Effector memory CD8-positive, alpha-beta T cell (primary cell): ENCODE measurements at places on chromosomes 3 and 15.
A peak's percentile ranks its signal among the peaks of the same experiment; 100 is the strongest.

DNA sequence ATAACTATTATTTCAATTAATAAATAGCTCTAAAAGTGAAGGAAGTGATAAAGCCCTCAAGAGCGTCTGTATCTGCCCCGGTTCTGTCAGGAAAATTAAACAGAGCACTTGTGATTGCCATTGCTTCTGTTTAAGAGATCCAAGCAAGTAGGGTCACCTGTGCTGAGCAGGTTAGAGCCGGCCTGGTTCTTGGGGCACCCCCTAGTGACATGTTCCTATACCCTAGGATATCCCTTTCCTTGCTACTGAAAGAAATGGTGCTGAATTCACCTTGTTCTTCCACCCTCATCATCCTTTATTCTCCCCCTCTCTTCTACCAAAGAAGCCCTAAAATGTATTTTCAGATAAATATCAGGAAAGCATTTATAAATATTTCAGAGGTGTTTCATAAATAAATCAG is 323.5 kb downstream of the RORA start:
- peak; percentile 22 for DNase-seq

- no peak for DNase-seq
Observed at GRCh38 chr3:149812165-149812605, 830 bp upstream of the RNF13 start.

- DNase-seq, result no peak
Observed at GRCh38 chr3:133115176-133115575, 77.0 kb downstream of the TMEM108 start.

DNA sequence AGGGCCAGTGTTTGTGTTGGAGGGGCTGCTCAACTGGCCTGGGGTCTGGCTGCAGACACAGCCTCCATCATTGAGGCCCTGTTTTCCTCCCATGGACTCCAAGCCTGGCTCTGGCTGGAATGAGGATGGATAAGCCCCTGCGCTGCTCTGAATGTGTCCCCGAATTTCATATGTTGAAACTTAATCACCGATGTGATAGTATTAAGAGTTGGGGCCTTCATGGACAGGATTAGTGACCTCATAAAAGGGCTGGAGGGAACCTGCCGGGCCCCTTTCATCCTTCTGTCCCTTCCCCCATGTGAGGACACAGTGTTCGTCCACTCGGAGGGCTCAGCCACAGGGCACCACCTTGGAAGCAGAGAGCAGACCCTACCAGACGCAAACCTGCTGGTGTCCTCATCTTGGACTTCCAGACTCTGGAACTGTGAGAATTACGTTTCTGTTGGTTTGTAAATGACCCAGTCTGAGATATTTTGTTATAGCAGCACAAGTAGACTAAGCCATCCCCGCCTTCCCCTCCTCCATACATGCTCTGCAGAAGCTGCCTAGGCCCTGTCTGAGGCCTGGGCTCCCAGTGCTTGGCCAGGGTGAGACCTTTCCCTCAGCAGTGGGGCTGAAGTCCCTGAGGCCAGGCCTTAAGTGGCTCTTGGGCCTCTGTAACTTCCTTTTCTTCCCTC is 3.8 kb upstream of the LCTL start:
- DNase-seq, result no peak

- DNase-seq, result no peak
Observed at GRCh38 chr15:29226436-29227208, 43.0 kb downstream of the NSMCE3 start.

DNA sequence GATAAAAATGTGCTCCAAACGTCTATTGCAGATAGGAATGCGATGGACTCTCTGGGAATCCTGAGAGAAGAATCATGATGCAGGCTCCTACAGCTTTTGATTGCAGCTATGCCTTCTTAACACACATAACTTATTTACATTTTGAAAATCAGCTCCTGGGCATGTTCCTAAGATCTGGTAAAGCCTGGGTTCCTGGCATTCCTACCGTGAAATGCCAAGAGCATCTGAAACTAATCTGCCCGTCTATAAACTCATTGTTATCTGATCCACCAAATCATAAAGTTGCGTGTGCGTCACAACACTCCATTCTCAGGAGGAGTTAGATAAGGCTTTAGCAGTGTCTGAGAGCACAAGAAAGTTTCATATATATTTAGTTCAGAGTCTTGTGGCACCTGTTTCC is 79.0 kb upstream of the VGLL3 start:
- DNase-seq, result no peak

GRCh38 chr3:69698728-69699127 is 40.5 kb upstream of the MITF start:
- DNase-seq, result no peak

- DNase-seq, result no peak
Observed at GRCh38 chr3:14524311-14524711, 15.8 kb downstream of the GRIP2 start.

GRCh38 chr3:173306110-173306509 is 91.4 kb upstream of the NLGN1 start:
- no peak for DNase-seq

GRCh38 chr15:37014566-37014965 is 85.8 kb downstream of the MEIS2 start:
- DNase-seq, result no peak

DNA sequence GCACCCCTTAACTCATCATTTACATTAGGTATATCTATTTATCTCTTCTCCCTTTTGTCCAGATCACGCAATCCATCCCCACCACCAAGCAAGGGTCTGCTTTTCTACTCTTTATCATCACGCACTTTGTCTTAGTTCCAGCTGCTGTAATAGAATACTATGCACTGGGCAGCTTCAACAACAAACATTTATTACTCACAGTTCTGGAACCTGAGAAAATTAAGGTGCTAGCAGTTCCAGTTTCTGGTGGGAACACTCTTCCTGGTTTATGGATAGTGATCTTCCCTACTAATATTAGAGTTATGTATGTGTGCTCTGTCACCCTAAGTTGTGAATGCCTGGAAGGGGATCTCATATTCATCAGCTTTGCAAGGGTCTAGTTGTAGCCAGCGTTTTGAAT is 687.0 kb downstream of the NTRK3 start:
- no peak for DNase-seq

- no peak for DNase-seq
Observed at GRCh38 chr3:86990012-86990733, 776 bp downstream of the VGLL3 start.

- no peak for DNase-seq
Observed at GRCh38 chr3:69113536-69113935, 8.9 kb downstream of the LMOD3 start.

GRCh38 chr15:68025835-68026424 is 28.2 kb upstream of the PIAS1 start:
- DNase-seq, result no peak

- DNase-seq, result no peak
Observed at GRCh38 chr3:74106925-74107324, 482.2 kb upstream of the PDZRN3 start.

DNA sequence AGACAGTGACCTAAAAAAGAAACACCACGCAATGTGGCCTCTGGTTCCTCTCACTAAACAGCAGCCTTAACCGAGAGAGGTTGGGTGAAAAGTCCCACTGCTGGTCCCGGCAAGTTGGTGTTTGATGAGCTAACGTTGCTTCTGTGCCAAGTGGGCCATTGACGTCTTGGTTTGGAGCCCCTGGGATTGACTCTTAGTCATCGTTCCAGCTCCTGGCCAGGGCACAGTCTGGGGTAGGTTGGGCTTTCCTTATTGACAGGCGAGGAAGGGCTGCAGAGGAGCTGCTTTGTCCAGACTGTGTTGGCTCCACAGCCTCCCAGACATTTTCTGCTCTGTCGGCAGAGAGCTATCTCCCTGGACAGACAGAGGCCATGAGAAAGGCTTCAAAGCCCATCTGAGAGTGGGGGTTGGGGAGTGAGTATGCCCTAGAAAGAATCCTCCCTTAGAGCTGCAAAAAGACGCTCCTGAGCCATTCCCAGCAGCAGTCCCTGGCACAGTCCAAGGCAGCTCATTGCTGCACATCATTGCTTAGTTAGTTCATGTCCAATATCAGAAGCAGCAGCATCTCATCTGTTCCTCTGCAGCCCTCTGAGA is 28.6 kb upstream of the C3orf80 start:
- no peak for DNase-seq

- DNase-seq, result no peak
Observed at GRCh38 chr15:41893422-41894250, at the start of gene SPTBN5. Gene SPTBN5, minus strand, starts transcription at chr15:41894053. Its CDS starts 556 bp downstream, at chr15:41893497.

DNA sequence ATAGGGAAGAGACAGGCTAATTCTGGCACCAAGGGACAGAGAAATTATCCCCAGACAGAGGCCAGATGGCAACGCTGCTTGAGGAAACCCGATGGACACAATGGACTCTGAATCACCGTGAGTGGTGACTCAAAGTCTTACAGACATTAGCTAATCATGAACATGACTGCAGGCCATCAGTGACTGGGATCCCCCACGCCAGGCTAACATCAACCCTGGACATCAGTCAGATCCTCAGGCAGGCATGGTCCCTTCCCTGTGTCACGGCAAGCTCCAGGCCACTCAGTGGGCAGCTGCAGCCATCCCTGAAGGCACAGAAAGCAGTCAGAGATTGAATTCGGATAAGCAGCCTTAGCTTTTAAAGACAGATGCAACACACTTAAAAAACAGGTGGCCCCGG is 23.8 kb upstream of the OXTR start:
- DNase-seq, result no peak

- DNase-seq, result peak; percentile 20
Observed at GRCh38 chr15:52558196-52558595, 10.6 kb downstream of the ARPP19 start.
